ENCODE measurements at places on chromosomes 1 and 21. TPM values are rescaled to one million over a fixed set of nuclear protein-coding genes. Genes with fewer than 3 reads are reported as not detected.

GRCh38 chr1:172040466-172040865, 199.2 kb downstream of the DNM3 start:
- no peak for DNase-seq
- no peak overlapping the region for H3K4me3 ChIP-seq
- H3K27ac ChIP-seq: no peak overlapping the region
- H3K36me3 ChIP-seq: no peaks in the 10 kb centered on the region
- H3K4me1 ChIP-seq: no peaks in the 10 kb centered on the region

Gene LAMB3
- 1.3 TPM for total RNA-seq

DNA sequence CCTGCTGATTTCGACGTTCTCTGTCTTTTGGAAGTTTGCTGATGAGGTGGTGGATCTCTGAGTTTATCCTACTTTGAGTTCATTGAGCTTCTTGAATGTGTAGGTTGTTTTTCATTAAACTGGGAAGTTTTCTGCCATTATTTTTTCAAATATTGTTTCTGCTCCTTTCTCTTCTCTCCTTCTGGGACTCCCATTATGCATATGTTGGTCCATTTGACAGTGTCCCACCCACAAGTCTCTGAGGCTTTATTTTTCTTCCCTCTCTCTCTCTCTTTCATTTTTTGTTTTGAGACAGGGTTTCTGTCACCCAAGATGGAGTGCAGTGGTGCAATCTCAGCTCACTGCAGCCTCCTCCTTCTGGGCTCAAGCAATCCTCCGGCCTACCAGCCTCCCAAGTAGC, 11.7 kb downstream of the TNFRSF18 start:
- no peaks in the 10 kb centered on the region for H3K27me3 ChIP-seq
- no peak overlapping the region for H3K4me3 ChIP-seq
- H3K4me1 ChIP-seq: no peaks in the 10 kb centered on the region
- no peak overlapping the region for H3K27ac ChIP-seq
- H3K36me3 ChIP-seq: no peaks in the 10 kb centered on the region
- DNase-seq: no peak

Gene MYBPH
- total RNA-seq: 62.2 TPM

- H3K27ac ChIP-seq: no peak overlapping the region
- H3K36me3 ChIP-seq: no peaks in the 10 kb centered on the region
- peaks cover 3% of the 10 kb centered on the region for H3K4me1 ChIP-seq
Measured at GRCh38 chr1:14661222-14661621, 62.7 kb downstream of the KAZN start.

Gene HORMAD1
- 0.51 TPM for total RNA-seq

Gene CALML6
- 0.32 TPM for total RNA-seq

Gene TINAGL1
- total RNA-seq: not detected

GRCh38 chr1:176174108-176174507, 33.0 kb downstream of the COP1 start:
- no peak overlapping the region for H3K4me3 ChIP-seq
- no peaks in the 10 kb centered on the region for H3K27me3 ChIP-seq
- peaks cover 28% of the 10 kb centered on the region for H3K4me1 ChIP-seq

GRCh38 chr1:210300923-210301614, 27.6 kb upstream of the HHAT start:
- no peak overlapping the region for H3K4me3 ChIP-seq
- no peak overlapping the region for H3K27ac ChIP-seq
- no peaks in the 10 kb centered on the region for H3K27me3 ChIP-seq

GRCh38 chr1:18470671-18471355, 9.9 kb upstream of the KLHDC7A start:
- DNase-seq: no peak
- no peaks in the 10 kb centered on the region for H3K36me3 ChIP-seq
- H3K4me3 ChIP-seq: no peak overlapping the region
- no peaks in the 10 kb centered on the region for H3K4me1 ChIP-seq
- H3K27me3 ChIP-seq: no peaks in the 10 kb centered on the region
- no peak overlapping the region for H3K27ac ChIP-seq
